Epithelial cell of esophagus (primary cell): ENCODE measurements at places on chromosomes 2 and 18.

- DNase-seq: peak; percentile 27
These were observed 125.7 kb upstream of the LMAN1 start for GRCh38 chr18:59484561-59485328.

DNA sequence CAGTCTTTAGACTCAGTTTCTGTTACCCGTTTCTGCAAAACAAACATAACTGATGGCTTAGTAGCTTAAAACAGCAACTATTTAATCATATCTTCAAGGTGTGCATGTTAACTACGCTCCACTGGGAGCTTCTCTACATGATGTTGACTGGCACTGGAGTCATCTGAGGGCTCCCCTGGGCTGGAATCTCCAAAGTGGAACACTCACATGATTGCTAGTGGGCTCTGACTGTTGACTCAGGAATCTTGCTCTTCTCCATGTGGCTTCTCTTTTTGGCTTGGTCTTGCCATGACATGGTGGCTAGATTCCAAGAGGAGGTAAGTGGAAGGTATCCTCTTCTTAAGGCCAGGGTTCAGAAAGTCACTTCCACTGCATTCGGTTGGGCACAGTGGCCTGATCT, 160.8 kb downstream of the PMAIP1 start:
- DNase-seq: peak; percentile 76

DNA sequence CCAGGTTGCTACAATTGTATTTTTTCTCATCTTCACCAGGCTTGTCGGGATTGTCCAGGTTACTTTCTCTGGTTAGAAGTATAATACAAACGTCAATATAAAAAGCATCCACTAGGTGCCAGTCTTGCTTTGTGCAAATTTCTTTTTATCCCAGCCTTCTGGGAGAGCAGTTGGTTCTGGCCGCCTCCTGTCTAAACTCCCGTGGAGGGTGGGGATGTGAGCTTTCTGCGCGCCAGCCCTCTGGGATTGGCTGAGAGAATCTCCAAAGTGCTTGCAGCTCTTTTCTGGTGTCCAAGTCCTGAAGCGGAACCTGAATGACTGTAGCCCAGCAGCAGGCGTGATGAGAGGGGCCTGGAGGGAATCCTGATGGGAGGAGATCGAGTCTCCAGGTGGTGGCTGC, 22.4 kb upstream of the TOGARAM2 start:
- DNase-seq: peak; percentile 74

GRCh38 chr2:202669841-202670240, 35.1 kb downstream of the FAM117B start:
- no peak for DNase-seq

DNA sequence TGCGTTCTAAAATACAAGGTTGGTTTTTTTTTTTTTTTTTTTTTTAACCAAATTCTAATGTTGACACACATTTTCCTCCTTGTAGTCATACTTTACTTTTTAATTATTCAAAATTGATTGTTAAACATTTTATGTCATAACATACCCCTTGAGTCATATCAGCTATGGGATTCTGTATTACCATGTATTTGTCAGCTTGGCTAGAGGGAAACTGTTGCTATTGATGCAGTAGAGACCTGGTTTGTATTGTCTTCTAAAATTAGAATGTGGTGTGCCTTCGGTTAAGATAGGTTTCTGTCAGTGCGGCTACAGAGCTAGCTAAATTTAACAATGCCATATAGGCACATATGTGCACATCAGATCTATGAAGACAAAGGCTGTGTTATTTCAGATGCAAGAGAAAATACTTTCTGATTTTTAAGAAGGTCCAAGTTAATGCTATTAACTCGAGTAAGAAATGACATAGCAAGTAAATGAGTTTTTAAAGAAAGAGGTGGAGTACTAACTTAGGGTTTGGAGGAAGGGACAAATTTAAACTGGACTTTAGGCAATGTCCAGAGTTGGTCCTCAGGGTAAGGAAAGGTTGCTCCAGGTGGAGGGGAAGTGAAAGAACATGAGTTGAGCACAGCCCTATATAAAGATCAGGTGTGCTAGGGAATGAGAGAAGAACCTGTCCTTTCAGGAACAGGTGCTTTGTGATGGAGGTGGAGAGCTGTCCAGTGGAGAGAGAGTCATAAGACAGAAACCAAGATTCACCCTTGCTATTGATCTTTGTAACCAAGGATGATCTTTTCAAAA, 152.3 kb downstream of the PRPF40A start:
- DNase-seq: no peak

- DNase-seq: no peak
These were observed 94.9 kb downstream of the MALT1 start for GRCh38 chr18:58766164-58766563.
